ENCODE measurements at places on chromosomes 2 and 18.

DNA sequence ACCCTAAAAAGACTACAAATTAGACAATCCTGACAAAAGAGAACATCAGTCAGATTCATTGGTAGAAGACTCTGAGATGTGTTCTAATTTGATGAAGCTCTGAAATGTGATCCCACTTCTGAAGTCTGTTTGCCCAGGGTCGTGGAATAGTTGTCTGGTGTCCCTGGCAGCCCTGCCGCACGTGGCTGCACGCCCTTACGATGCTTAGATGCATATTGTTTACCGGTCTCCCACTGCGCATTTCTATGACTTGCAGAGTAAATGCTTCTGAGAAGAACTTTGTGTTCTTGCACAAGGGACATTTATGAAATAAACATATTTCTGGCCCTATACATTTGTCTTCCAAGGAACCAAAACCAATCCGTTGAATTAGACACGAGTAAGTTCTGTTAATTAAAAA is 243.2 kb downstream of the BABAM2 start:
- no peak for DNase-seq

GRCh38 chr2:234318361-234318760 is 178.5 kb downstream of the ARL4C start:
- no peak for DNase-seq

DNA sequence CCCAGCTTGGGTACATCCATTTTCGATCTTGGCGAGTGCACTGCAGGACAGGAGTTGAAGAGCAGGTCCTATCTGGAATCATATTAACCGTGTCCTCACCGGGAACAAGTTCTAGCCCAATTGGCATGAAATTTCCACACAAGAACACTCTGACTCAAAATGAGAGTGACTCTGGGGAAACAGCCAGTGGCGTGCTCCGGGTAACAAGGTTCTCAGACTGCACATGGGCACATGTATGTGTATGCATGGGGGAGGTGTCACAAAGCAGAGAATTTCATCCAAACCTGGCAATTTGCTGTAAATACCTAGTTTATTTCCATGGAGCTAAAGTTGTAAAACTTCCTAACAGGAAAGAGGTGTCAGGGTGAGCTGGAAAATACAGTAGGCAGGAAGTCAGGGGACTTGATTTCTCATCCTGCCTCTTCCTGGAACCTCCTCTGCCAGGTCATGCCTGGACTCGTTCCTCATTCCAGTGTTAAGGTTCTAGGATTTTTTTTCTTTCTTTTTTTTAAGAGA is 1.7 kb downstream of the TUBB6 start:
- no peak for DNase-seq

- no peak for DNase-seq
These were observed 56.6 kb upstream of the CYP26B1 start for GRCh38 chr2:72204156-72204785.

DNA sequence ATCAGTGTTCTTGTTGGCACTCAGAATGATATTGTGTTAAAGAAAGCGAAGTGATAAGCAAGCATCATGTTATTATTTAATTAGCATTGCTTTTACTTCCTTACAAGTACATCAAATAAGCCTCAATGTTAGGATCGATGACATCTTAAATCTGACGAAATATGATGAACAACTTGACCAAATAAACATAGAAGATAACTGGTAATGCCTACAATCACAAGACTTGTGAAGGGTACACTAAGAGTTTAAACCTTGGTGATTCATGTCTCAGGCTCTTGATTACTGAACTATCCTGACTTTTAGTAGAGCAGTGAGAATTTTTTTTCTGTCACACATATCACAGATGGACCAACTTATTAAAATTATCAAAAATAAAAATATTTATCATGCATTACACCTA is 500.8 kb upstream of the ZEB2 start:
- DNase-seq: no peak

DNA sequence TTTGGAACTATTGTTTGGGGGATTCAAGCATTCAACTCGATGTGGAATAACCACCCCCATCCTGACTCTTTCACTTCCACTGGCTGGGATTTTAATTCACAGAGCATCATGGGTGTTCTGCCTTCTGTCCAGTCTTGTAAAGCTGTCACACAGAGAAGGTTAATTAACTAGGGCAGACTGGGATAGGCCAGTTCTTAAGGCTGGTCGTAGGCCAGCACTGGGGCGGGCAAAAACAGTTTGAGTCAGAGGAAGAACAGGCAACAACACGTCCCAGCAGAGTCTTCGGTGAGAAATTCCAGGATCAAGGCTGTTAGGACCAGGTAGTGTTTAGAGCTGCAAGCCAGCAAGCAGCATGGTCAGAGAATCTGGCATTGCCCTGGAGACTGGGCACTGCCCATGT is 4.0 kb upstream of the RNF152 start:
- DNase-seq: no peak

DNA sequence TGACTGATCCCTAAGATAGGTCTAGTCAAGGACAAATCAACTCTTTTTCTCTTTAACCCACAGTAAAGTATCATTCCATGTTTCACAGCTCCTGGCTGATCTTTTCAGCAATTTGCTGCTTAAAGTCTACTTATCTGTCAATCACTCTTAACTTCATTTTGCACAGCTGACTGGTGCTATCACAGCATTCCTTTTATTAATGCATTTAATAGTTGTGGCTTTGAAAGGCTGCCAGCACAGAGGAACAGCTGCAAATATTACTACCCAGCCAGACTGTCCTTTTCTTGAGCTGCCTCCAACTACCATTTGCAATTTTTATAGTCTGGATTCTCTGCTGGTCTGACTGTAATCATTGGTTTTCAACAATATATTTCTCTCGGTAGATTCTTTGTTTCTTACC is 303.5 kb downstream of the STK39 start:
- no peak for DNase-seq

DNA sequence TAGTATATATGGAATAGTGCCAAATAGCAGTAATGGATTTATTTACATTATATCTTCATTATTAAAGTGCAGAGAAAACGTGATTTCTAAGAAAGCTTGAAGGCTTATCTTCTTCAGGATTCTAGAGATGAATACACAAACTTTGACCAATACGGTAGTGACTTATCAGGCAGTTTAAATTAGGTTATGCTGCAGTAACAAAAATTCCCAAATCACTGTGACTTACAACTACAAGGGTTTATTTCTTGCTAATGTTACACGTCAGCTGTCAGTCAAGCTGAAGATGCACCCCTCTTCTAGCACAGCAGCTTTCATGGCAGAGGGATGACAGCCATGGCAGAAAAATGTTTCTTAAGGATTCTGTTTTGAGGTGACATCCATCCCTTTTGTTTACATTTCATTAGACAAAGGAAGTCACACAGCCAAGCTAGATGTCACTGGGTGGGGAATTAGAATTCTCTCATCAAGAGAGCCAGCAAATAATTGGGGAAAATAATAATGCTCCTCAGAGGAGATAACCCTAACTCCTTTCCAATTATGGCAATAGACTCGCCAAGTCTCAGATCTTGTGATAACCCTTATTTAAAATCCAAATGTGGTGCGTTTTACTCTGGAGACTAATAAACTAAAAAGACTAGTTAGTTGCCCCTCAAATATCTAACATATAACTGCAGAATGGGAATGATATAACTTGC is 268.3 kb upstream of the CYP26B1 start:
- no peak for DNase-seq

Data from NB4 (cell line).